Activated gamma-delta T cell treated with Interleukin-2 at 50 U/mL for 16 hours (primary cell): ENCODE measurements at places on chromosomes 7 and 10.

DNA sequence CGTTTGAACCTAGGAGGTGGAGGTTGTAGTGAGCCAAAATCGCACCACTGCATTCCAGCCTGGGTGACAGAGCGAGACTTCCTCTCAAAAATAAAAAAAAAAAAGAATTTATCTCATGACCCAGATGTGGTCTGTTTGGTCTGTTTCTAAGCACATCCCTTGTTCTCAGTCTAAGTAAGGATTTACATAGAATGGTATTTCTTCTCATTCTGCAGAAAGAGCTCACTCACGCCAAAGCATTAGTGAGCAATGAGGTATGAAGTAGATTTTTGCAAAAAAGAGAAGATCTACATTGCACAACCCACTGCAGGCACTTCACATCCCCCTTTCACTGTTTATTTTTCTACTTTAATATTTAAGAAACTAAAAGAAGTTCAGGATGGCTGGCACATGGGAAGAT is 76.5 kb upstream of the FGL2 start:
- no peak for DNase-seq

GRCh38 chr7:82325416-82325815 is 118.2 kb downstream of the CACNA2D1 start:
- no peak for DNase-seq

DNA sequence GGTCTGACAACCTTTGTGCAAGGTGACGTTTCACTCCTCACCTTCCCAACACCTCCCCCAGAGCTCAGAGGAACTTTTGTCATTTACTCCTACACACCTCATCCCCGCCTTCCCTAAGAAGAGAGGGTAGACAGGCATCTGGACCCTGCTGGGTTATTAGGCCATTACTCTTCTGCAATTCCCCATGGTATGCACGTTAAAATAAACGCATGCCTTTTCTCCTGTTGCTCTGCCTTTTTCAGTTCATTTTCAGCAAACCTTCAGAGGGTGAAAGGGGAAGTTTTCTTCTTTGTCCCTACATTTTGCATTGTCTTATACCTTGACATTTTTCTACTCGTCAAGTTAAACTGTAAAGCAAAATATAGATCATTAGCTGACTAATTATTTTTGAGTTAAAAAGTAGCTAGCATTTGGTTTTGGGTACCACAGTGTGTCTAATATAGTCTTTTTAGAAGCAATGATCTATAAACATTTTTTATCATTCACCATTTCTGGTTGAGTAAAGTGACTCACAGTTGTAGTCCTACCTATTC is 10.5 kb upstream of the EDRF1 start:
- DNase-seq: no peak

DNA sequence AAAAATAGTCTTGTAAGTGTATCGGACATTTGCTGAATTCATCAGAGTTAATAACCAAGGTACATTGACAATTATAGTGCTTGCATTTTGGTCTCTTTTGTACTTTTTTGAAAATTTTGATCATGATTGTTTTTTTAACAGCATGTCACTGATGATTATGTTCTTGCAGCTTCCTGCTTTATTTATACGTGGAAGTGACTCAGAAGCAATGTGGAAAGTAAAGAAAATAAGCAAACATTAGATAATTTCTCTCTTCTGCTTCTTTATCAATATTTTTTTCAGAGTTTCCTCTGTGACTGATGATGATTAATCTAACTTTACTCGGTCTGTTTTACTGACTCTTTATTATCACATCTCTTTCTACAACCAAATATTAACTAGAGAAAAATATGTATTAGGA is 1351.9 kb downstream of the REEP3 start:
- DNase-seq: no peak

DNA sequence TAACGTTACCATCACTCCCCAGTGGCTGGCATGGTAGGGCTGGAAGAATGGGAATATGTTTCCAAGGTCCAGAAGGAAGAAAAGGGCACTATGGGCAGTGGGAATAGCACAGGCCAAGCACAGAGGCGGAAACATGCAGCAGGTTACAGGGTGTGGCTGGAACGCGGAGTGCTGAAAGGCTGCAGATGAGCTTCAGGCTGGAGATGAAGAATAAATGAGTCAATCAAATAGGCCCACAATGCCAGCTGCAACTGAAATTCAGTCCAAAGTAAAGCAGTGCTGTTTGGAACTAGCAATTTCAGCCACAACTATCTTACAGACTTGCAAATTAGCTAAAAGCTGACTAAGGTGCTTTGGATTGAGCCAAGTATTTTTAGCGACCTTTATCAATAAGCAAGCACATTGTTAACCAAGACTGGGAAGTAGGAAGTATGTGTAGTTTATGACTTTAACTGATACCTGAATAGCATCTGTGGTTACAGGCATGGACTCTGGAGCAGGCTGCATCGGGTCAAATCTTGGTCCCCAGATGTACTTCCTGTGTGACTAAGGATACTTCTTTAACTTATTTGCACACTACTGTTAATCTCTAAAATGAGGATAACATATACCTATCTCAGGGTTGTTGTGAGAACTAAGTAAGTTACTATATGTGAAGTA is 77.5 kb upstream of the CTTNBP2 start:
- DNase-seq: no peak

DNA sequence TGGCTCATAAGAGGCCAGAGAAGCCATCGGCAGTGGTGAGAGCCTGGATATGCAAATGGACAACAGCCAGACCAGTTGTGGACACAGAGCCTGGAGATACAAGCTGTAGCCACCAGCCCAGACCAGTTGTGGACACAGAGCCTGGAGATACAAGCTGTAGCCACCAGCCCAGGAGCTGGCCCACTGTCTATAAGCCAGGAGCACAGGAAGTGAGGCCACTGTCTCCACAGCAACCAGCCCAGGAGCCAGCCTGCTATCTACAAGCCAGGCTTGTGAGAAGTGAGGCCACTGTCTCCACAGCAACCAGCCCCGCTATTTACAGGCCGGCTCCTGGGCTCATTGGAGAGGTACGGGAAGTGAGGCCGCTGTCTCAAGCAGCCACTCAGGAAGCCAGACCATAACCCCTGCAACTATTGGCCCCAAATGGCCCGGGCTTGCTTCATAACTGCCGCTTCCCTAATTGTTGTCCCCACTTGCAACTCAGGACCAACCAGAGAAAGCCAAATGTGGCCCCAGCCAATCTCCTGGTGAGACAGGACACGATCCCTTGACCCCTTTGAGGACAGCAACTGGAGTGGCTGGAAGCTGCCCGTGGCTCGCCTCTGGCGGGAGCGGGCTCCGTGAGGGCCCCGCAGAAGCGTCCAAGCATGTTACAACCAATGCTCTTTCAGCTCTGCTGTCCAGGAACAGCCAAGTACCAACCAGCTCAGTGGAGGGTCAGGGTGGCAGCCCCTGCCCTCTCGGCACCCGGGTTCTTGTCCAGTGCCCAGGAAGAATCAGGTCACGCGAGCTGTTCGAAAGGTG is 44.1 kb upstream of the CNPY1 start:
- no peak for DNase-seq
